SIG-M5 (cell line): ENCODE measurements at places on chromosomes 3 and 15.

- no peak for DNase-seq
Observed at GRCh38 chr3:27311400-27311799, 57.8 kb downstream of the NEK10 start.

DNA sequence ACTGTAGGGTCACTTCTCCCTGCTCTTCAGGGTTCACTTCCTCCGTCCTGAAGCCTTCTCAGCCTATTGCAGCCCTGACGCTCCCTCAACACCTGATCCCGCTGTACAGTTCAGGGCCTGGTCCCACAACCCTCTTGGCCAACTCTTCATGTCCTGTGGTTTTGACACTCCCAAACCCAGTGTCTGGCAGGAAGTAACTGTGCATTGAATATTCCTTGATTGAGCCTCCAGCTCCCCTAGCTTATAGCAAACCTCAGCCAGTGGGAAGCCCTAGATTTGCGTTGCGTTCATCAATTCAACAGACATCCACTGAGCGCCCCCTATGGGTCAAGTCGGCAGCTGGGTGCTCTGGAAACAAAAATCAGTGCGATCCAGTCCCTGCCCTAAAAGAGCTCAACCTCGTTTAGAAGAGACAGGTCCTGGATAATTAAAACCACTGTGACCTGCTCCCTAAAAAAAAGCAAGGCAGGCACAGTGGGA lies 13.5 kb downstream of the UBAP1L start:
- DNase-seq, result no peak

DNA sequence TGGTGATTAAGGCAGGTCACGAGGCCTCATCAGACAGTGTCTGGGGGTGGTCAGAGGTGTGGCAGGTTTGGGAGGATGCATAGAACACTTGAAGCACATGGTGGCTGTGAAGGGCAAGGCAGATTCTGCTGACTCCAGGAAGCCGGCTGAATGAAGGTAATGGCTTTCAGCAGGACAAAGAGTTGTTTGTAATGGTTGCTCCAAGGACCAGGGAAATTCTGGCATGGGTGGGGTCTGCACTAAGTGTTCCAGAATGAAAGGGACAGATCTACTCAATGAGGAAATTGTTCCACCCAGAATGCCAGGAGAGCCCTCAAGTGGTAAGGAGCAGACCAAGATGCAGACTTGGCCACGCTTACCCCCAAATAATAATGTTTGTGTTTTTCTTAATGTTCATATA lies 70.7 kb upstream of the ACAD9 start:
- DNase-seq, result no peak

GRCh38 chr3:195009616-195010015 lies 261.3 kb downstream of the XXYLT1 start:
- no peak for DNase-seq

DNA sequence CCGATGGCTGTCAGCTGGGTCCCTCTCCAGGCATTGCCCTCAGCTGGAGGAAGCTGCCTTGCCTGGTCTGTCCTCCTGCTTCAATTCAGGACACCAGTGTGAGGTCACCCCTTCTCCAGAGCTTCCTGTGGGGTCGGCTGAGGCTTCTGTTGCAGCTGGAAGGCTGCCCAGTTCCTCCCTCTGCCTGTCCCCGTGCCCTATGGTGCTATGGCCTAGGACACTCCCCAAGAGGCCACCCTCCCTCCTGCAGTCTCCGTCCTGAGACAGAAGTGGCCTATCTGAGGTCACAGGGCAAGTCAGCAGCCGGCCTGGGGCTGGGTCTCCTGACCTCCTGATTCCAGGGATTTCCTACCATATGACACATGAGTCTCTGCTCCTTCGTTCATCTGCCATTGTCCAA lies 57.9 kb downstream of the RASGRF1 start:
- DNase-seq, result no peak

DNA sequence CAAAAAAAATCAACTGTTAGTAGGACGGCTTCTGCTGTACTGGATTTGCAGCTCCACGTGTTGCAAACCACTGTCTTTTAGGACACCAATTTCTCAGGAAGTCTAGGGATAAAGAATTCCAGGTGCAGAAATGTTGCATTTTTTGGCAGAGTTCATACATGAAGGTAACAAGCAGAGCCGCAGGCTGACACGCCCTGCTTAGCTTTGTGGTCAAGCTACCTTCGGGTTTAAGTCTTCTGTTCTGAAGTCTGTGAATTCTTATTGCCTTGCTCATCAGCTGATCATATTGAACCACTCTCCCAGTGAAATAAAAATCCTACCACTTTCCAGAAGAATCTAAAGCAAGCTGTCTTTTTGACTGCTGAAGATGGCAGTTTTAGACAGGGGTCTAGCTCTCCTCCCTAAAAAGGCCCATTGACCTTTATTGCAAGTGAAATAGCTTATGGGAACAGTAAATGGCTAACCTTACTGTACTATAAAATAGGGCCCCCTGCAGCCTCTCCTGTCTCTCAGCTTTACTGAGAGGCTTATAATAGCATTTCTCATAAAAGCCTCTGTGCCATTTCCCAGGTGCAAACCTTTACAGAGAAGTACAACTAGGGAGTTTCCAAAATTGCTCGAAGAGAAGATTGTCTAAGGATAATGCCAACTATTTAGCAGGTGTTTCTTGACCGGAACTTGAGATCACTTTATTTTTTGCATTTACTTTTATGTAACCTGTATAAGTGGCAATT lies 262.2 kb upstream of the IL12A start:
- DNase-seq, result no peak

- DNase-seq, result no peak
Observed at GRCh38 chr15:83714939-83715628, 61.2 kb downstream of the ADAMTSL3 start.
